ENCODE measurements at places on chromosomes 12 and 14.

- DNase-seq, result no peak
Observed at GRCh38 chr12:104588047-104588920, 131.5 kb downstream of the CHST11 start.

DNA sequence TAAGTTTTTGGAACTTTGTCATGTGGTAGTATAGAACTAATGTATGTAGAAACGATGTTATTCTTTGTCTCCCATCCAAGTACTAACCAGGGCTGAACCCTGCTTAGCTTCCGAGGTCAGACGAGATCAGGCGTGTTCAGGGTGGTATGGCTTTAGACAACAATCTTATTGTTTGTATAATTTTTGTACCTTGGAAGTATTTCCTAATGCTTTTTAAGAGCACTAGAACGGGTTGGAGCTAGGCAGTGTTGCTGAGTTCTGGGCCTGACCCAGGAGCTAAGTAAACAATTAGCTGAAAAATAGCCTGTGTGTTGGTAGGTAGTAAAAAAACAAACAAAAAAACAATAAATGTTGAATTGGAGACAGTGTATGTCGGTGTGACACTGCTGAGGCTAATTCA is 244.3 kb downstream of the EMP1 start:
- DNase-seq, result no peak

GRCh38 chr12:121712190-121712460 is 427 bp upstream of the TMEM120B start:
- DNase-seq, result no peak

DNA sequence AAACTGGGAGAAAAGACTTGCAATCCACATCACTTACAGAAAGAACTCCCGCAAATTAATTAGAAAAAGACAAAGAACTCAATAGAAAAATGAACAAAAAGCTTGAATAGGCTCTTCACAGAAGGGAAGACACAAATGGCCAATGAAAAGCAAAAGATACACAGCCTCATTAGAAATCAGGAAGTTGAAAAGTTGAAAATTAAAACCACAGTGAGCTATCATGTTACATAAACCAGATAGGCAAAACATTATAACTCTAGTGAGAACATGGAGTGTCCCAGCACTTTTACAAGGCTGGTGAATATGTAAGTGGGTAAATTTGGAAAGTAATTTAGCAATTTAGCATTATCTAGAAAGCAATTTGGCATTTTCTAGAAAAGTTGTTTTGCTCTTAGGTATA is 158.4 kb upstream of the RASSF8 start:
- DNase-seq, result no peak

DNA sequence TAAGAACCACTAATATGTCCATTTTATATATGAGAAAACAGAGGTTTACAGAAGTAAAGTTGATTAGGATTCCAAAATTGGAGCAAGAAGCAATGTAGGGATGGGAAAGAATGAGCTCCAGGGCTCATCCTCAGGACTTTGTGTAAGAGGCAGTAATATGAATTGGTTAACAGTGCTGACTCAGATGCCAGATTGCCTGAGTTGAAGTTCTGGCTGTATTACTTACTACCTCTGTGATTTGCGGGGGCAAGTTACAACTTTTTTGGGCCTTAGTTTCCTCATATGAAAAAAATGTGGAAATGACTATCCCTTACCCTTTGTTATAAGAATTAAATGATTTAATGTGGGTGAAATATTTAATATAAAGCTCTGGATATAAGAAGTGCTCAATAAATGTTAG is 35.1 kb upstream of the PPP2R5E start:
- DNase-seq, result no peak

GRCh38 chr12:104596134-104596799 is 139.5 kb downstream of the CHST11 start:
- no peak for DNase-seq

DNA sequence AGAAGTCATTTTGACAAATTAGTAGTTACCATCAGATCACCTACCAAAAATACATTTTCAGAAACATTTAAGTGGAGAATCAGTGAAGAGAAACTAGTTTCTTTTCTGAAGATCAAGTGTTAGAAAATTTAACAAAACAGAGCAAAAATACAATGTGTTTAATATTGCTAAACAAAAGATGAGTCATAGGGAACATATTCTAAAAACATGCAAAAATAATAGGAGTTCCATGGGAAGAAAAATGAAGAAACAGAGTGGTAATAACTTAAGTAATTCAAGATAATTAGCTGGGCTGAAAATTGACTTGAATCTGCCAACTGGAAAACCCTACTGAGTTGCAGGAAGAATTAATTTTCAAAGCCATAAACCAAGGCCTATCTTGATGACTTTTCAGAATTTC is 111.5 kb upstream of the KITLG start:
- no peak for DNase-seq

- DNase-seq, result no peak
Observed at GRCh38 chr12:42564556-42564955, 25.0 kb downstream of the PRICKLE1 start.

- DNase-seq, result no peak
Observed at GRCh38 chr12:52768479-52769200, 8.5 kb downstream of the KRT76 start.

- peak; percentile 26 for DNase-seq
Observed at GRCh38 chr14:72574715-72575114, 319.2 kb downstream of the DPF3 start.

DNA sequence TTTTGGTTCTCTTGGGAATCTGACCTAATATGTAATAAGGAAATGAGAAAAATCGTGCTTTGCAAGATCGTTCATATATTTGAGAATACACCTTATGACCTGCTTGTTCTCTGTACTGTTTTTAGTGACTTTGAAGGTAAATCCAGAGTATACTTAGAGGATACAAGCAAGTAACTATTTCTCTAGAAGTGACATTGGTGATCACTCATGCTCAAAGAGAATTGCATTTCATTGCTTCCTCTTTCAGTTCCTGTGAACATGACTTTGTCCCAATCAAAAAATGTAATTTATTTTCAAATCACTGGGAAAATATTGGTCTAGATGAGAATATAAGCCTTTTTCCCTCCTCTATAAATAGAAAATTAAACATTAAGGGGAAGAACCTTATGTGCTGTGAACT is 2.7 kb downstream of the KTN1 start:
- no peak for DNase-seq

- DNase-seq, result peak; percentile 73
Observed at GRCh38 chr14:67704484-67705089, 2.9 kb downstream of the RDH12 start.

DNA sequence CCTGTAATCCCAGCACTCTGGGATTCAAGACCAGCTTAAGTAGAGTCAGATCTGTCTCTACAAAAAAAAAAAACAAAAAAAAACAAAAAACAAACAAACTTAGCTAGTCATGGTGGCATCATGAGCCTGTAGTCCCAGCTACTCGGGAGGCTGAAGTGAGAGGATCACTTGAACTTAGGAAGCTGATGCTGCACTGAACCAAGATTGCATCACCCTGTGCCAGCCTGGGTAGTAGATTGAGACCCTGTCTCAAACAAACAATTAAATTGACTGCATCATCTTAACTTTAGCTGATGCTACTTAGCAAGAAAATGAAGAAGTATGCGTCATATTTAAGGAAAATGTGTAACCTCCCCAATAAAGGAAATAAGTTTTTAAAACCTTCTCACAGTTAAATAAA is 136.6 kb upstream of the ATXN7L3B start:
- no peak for DNase-seq

- DNase-seq, result no peak
Observed at GRCh38 chr14:71300566-71301330, 393.5 kb downstream of the PCNX1 start.
